Activated CD4-positive, alpha-beta T cell treated with anti-CD3 and anti-CD28 coated beads, Interleukin-2, Interleukin-6, amounts not matched to agents 100 ng/mL and 50 ng/mL, durations not matched to agents 16 hours and 8 hours (primary cell): ENCODE measurements at places on chromosomes 7 and 10.
A peak's percentile ranks its signal among the peaks of the same experiment; 100 is the strongest.

DNA sequence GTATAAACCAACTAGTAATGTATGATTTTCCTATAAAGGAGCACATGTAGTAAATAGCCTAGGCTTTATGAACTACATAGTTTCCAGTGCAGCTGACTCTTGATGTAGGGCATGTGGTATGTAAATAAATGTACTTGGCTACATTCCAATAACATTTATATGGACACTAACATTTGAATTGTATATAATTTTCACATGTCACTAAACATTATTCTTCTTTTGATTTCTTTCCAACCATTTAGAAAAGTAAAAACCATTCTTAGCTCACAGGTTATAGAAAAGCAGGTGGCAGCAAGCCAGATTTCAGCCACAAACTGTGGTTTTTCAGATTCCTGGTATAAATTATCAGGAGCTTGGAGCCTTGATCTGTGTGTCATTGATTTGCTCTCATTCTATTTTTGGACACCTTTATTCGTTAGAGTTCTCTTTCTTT lies 1182.0 kb downstream of the CNTNAP2 start:
- no peak for DNase-seq

DNA sequence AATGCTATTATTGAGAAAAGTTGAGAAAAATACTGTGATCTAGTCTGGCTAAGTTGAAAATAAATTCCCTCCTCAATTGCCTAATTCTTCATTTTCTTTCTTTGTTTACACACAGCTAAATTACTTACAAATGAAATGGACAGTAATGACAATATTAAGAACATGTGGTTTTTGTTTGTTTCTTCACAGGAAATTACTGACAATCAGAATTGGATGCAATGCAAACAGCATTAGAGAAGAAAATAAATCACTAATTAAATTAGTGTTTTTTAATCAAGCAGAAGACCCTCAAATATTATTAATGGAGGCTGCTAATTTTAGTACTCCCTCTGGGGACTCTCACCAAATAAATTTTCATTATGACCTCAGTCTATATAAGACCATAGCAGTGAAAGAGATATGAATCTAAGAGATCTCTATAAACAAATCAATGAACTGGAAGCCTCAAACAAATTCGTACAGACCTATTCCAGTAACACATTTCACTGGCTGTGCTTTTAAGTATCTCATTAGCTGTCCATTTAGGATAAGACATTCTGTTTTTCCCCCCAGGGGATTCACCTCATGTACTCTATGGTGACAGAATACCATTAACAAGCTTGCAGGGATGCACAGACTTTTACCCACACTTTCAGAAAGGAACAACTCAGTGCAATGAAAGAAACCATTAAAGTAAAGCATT lies 202.0 kb upstream of the DGKB start:
- no peak for DNase-seq

DNA sequence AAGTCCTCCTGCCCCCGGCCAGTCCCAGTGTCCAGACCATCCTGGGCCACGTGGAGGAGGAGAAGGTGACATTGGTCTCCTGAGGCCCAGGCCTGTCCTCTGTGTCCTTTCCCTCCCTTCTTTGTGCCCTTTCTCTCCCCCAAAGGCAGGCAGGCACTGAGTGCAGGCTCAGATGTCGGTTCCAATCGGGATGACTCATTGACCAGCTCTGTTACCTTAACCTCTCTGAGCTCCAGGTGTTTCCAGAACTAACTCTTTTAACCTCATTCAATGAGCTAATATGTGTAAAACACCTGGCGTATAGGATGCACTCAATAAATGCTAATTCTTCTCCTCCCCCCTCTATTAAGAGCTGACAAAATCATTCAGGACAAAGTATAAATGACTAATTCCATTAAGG lies 25.7 kb downstream of the MACROH2A2 start:
- DNase-seq = no peak

- peak; percentile 69 for DNase-seq
Observed at GRCh38 chr10:8315619-8316021, 261.1 kb downstream of the GATA3 start.

DNA sequence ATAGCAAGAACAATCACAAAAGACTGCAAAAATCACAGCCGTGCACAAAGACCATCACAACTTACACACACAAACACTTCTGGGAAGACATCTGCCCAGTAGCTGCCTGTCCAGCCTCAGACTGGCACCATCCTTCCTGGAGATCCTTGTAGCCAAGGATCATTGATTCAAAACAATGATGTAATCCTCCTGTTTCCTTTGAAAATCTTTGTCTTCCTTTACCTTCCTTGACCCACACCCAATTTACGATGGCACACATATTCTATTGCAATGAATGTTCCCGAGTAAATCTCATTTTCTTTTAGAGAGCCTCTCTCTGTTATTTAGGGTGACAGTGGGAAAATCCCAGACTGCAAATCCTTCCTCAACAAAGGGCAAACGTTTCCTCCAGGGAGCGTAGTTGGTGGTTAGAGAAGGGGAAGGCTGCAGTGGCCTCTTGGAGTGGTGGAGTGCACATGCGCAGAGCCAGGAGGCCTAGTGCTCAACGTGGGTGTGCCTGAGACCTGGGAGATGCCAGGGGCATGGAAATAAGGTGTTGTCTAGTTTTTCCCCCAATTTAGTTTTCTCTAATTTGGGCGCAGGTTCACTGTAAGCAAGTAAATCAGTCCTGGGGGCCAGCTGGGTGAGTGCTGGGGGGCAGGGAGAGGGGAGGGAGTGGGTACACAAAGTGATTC lies 3.1 kb upstream of the INPP5A start:
- no peak for DNase-seq

GRCh38 chr7:70303780-70304179 lies 705.5 kb downstream of the AUTS2 start:
- no peak for DNase-seq

GRCh38 chr10:108544500-108545120 lies 1378.7 kb downstream of the XPNPEP1 start:
- peak; percentile 66 for DNase-seq

GRCh38 chr10:8404721-8405120 lies 350.2 kb downstream of the GATA3 start:
- peak; percentile 83 for DNase-seq

DNA sequence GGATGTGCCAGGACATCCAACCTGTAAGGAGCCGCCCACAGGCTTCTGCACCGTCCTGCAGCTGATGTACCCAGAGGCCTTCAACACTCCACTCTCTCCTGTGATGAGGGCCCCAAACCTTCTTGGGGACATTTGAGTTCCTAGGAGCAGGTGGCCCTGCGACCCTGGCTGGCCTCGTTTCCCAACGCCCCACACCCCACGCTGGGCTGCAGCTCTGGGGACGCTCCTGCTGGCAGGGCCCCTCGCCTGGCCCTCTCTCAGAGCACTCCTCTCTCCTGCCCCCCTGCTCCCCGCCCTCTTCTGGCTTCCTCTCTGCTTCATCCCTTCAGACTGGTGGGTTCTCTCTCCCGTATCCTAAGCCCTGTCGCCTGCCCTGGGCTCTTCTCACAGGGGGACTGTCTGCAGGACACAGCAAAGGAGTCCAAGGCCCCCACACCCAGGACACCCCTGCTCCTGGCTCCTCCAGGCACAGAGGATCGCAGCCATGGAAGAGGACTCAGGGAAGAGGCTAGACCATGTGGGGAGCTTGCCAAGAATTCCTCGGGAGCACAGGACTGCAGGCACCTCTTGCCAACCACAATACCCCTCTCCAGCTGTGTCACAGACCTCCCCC lies 541.4 kb downstream of the TCERG1L start:
- no peak for DNase-seq

GRCh38 chr10:126945351-126946030 lies 40.3 kb downstream of the DOCK1 start:
- DNase-seq = no peak
